ENCODE measurements at places on chromosomes 12 and 14.
A peak's percentile ranks its signal among the peaks of the same experiment; 100 is the strongest.

DNA sequence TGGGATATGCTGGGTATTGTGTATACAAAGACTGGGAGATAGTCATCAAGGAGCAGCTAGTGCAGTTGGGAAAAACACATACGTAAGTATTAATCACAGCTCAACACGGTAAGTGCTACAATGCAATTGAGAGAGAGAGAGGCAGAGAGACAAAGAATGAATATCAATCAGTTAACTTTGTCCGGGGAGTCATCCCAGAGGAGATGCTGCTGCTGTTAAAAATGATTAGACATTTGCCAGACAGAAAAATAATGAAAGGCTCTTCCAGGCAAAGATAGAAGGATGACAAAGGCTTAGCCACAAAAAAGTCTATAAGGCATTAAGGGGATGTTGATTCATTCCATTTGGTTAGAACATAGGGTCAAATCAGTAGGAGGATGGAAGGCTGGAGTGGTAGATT lies 45.1 kb downstream of the AKAP6 start:
- DNase-seq: no peak

DNA sequence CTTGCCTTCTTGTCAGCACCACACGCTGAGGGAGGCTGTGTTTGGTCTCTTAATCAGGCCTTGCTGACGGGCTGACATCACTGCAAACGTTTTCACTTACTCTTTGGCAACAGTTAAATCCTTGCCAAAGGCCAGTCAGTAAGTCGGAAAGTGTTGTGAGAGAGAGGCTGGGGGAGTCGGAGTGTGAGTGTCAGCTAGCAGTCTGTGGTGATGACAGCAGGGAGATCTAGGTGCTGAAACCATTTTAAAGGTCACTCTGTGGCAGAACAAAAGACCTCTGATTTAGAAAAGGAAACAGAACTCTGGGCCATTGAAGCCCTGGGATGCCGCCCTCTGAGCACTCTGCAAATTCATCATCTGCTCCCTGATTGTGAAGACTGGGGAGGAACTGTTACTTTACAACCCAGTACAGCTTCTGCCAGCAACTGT lies 143.5 kb downstream of the PAX9 start:
- no peak for DNase-seq

DNA sequence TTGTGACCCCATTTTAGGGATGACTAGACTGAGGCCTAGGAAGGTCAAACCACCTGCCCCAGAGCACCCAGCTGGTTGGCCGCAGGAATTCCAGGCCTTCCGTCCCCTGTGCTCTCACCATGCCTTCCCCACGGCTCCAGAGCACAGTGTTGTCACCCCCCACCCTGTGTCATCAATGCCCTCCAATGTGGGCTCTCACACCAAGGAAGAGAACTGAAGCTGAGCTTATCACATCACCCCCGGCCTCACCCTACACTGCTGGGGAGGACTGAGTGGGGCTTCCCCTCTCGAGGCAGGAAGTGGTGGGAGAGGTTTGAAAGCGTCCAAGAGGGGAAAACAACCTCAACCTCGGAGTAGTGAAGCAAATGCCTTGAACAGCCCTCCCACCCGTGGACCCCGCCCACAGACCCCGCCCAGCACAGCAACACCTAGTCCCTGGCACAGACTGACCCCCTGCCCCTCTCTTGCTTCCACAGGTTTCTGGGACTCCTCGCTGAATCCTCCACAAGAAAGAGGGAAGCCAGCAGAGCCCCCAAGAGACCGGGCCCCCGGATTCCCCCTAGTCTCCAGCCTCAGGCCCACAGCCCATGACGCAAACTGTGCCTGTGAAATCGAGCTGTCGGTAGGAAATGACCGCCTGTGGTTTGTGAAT lies 97.2 kb downstream of the LGMN start:
- peak; percentile 32 for DNase-seq

- no peak for DNase-seq
Observed at GRCh38 chr12:131747276-131748177, 36.6 kb downstream of the SFSWAP start.

- no peak for DNase-seq
Observed at GRCh38 chr14:75972801-75973421, 8.9 kb downstream of the TGFB3 start.

- DNase-seq: no peak
Observed at GRCh38 chr12:106633451-106633823, 50.6 kb downstream of the RFX4 start.

GRCh38 chr12:126347421-126347820 lies 1282.2 kb downstream of the AACS start:
- no peak for DNase-seq

DNA sequence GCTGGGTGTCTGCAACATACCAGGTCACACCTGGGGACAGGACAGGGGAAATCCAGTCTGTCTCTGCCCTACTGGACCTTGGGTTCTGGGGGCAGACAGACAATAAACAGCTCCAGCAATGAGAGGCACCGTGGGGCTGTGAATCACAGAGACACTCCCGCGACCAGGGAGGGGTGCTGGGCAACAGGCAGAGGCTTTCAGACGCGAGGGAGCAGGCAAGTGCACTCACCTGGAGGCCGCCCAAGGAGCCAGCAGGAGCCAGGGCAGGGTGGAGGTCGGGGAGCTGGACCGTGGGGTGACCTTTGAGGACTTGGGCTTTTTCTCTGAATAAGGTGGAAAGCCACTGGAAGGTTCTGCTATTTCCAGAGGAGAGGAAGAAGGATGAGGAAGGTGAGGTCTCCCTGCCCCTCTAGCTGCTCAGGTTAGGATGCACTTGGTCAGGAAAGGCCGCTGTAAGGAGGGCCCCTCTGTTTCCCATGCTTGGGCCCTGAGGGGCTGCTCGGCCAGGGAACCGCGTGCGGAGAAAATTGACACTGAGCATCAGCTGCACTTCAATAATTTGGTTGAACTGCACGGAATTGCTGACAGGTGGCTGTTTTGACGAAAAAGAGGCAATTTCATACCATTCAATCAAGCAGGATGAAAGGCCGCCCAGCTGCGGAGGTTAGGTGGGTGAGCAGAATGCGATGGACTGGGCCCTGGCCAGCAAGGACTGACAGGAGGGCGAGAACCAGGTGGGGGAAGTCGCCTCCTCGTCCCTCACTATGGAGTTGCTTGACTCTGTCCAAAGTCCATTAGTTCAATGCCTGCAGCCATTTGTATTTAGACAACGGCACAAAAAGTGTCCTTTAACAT lies 42.2 kb downstream of the JAG2 start:
- no peak for DNase-seq

GRCh38 chr14:101707863-101708620 lies 53.5 kb upstream of the PPP2R5C start:
- DNase-seq: no peak

DNA sequence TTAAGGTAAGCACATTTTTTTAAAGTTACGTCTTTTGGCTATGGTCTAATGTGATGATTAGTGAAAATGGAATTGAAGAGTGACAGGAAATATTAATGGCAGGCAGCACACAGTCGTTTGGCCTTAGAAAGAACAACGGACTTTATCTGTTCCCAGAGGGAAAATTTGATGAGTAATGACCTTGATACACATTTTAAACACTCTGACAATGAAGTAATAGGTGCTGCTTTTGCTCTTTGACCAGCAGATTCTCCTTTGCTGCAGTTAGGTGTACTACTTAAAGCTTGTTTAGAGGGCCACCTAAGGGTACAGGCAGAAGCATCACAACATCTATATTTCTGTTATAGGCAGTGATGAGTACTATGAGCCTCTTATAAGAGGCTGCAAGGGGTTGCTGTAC lies 27.1 kb upstream of the RNU6-8 start:
- no peak for DNase-seq

DNA sequence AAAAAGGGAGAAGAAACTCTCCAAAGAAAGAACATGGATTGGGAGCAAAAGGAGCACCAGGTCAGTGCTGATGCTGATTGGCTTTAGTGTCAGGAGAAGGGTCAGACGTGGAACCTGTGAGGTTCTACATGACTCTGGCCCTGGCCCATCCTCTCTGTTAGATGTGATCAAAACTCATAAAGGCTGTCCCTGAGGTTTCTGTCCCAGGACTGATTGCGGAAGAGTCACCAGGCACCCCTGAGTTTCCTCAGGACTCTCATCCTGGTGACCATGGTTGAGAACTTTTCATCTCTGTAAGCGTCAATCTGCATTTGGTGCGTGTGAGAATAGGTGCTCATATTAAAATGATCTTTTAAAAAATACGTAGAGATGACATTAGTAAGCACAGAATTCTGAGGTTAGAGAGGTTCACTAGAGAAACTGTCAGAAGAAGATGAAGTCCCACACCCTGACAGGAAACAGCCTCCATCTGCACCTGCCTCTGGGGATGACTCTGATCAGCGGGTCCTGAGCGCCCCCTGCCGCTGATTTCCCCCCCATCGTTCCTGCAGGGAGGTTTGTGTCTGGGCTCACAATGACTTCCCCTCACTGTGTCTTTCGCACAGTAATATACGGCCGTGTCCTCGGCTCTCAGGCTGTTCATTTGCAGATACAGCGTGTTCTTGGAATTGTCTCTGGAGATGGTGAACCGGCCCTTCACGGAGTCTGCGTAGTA lies 741.8 kb downstream of the TMEM121 start:
- no peak for DNase-seq

DNA sequence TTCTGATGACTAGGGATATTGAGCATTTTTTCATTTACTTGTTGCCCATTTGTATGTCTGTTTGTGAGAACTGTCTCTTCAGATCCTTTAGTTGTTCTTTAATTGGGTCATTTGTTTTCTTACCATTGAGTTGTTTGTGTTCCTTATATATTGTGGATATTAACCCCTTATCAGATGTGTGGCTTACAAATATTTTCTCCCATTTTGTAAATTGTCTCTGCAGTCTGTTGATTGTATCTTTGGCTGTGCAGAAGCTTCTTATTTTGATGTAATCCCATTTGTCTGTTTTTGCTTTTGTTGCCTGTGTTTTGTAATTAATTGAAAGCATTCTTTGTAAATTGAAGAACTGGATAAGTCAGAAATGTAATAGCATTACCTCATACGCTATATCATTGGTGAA lies 459.1 kb upstream of the FOXG1 start:
- DNase-seq: no peak

DNA sequence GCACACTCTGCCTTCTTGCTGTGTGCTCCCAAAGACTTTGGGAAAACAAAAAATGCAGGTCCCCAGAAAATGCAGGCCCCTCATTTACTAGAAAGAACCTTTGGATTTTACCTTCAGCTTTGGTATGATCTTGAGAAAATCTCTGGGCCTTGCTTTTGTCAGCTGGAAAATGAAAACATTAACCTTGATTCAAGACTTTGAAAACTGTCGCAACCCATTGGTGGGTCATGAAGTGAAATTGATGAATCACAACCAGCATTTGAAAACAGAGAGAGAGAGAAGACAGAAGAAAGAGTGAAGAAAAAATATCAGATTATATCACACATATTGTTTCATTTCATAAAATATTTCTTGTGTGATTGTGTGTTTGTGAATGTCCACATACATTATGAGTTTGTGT lies 322.5 kb downstream of the ZFP36L1 start:
- no peak for DNase-seq

GRCh38 chr12:57008178-57008577 lies 1.8 kb upstream of the ZBTB39 start:
- no peak for DNase-seq

DNA sequence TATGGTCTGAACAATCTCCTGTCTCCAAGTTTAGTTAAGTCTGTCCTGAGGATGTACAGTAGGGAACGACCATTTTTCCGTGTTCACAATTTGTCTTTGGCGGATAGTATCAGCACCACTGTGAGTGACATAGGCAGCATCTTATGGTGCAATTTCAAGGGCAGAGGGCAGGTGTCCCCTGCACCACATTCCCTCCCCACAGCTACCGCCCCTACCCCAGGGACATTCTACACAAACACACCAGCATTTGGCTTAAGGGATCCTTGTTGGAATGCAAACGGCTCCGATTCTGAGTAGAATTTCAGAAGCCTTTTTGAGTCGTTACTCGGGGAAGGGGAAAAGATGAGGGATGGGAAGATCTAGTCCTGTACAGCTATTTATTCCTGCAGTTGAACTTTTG lies 25.1 kb upstream of the DICER1 start:
- DNase-seq: no peak

- DNase-seq: no peak
Observed at GRCh38 chr14:54577494-54577893, 10.6 kb downstream of the SAMD4A start.

GRCh38 chr12:124107351-124107750 lies 134.3 kb downstream of the ZNF664 start:
- DNase-seq: no peak

DNA sequence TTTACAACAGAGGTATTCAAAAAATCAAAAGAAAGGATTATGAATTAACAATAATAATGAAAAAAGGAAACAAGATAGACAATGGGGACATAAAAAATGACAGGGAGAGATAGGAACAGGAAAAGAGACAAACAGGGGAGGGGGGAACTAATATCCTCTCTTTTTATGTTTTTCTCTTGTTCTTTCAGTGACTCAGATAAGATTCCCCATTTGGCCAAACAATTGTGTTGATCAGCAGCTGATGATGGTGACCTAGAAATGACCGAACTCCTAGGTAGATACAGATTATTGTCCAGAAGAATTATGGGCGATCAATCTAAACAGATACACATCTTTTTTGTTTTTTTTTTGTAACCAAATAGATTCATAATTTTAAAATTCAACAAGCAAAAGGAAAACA lies 1277.2 kb upstream of the FLRT2 start:
- no peak for DNase-seq

GRCh38 chr14:30297876-30298795 lies 260.8 kb upstream of the G2E3 start:
- DNase-seq: no peak

DNA sequence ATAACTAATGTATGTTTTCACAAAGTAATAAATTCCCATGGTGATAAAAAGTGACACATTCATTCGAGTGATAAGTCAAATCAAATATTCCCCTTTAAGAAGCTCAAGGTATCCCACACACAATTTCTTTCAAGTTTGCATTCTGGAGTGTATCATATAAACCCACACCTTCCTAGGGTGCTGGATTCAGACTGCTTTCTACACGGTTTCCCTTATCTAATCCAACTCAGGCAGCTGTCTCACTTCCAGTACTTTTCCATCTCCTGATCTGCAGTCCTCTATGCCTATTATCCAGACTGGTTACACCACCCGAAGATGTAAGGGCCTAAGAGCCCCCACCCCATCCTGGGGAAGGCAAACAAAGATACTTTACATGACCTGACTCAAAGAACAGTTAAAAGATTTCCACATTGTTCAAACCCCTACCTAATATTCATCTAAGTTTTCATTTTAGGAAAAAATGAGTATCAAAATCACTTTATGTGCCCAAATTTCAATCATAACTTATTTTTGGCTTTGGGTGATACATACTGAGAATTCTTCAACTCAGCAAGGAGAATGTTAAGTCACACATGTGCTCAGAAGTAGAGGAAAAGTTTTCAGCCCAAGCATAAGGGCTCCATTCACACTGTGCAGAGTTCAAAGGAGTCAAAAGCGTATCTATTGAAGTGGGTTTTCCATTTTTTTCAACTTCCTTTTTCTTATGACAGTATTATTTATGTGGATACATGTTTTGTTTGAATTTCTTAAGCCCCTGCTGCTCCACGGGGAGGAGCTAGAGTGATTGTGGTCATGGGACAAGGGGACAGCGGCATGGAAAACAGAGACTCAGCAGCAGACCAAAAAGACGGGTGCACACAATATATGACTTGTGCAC lies 41.8 kb downstream of the CORO1C start:
- peak; percentile 7 for DNase-seq

- DNase-seq: no peak
Observed at GRCh38 chr12:18148961-18149360, 59.0 kb upstream of the RERGL start.
